ENCODE measurements at places on chromosomes 5 and 9.

- no peak for DNase-seq
These were observed 202.8 kb downstream of the MLLT3 start for GRCh38 chr9:20419533-20419932.

DNA sequence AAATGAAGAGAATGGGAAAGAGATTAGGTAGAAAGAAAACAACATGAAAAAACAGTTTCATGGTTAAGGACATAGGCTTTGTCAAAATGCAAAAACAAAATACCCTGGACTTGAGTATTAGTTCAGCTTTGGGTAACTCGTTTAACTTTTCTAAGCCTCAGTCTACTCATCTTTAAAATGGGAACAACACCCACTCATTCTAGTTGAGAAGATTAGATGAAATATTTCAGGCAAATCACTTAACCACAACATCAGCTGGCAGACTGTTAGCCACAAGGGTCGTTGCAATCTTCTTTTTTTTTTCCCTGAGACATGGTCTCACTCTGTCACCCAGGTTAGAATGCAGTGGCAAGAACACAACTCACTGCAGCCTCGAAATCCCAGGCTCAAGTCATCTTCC, 185.6 kb downstream of the DCP2 start:
- DNase-seq = no peak

- no peak for DNase-seq
These were observed 282.4 kb upstream of the RPS23 start for GRCh38 chr5:82560561-82560960.

DNA sequence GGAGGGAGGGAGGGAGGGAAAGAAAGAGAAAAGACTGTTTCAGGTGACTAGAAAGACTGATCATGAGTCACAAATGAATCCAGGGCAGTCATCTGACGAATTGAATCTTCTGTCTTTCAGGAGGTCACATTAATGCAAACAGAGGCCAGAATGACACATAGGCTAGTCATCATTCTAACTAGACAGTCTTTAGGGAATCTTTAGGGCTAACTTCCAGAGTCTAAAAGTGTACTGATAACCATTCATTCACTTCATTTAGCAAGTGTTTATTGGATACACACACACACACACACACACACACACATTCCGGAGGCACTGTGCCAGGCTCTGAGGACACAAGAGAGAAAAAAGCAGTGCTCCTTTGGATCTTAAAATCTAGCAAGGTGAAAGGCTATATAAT, 156.7 kb downstream of the EBF1 start:
- DNase-seq = no peak

- peak; percentile 19 for DNase-seq
These were observed 23.4 kb downstream of the CDK20 start for GRCh38 chr9:87950765-87951488.

DNA sequence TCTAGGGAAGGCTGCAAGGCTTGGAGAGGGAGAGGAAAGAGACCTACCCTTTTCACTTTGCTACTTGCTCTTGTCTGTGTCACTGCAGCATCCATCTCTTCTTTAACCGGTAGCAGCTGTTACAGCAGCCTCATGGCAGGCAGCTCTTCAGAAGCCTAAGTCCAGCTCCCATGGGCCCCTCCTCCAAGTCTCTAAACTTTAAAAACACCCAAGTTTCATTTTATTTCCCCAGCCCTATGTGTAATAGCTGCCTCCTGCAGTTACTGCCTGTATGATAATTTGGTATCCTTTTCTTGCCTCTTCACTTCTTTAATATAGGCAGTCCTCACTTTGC, 313.1 kb upstream of the PIK3R1 start:
- DNase-seq = no peak

GRCh38 chr5:178642351-178642909, 15.6 kb upstream of the CLK4 start:
- DNase-seq = no peak

DNA sequence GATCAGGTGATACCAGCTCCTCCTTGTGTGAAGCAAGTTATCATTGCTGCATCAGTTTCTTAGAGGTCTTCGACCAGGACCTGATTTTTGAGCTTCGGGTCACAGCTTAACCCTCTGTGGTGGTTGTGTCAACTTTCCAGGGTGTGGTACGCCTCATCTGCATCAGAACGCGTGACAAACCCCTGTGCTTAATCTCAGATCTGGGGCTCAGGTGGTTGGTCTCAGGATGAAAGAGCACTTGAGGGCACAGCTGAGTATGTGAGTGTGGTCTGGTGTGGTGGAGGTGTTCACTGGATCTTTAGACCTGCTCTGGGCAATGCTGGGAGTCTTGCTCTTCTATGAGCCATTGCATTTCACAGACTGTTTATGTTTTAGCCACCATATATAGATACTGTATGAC, 64.1 kb downstream of the OSTF1 start:
- DNase-seq = peak; percentile 63

- DNase-seq = peak; percentile 51
These were observed at the start of gene RASGEF1C for GRCh38 chr5:180209137-180209581. RASGEF1C (minus strand) TSS chr5:180209211; CDS start chr5:180138052, 71,159 bp downstream.
